ENCODE measurements at places on chromosomes 7 and 10. TPM values are rescaled to one million over a fixed set of nuclear protein-coding genes. Genes with fewer than 3 reads are reported as not detected.

STRA8 gene
- not detected for total RNA-seq

SFRP5 gene
- 0.29 TPM for total RNA-seq

TMEM270 gene
- total RNA-seq, result not detected

COBL gene
- total RNA-seq, result 2.2 TPM

PNLIP gene
- total RNA-seq, result not detected

PRSS37 gene
- not detected for total RNA-seq

MRLN gene
- total RNA-seq, result not detected

WAC gene
- total RNA-seq, result 142 TPM

ELFN1 gene
- total RNA-seq, result 0.59 TPM

HSPA14 gene
- total RNA-seq, result 16.7 TPM

LAMB1 gene
- total RNA-seq, result 300 TPM

YKT6 gene
- total RNA-seq, result 49.4 TPM
